ENCODE measurements at places on chromosomes 1 and 21.

GRCh38 chr1:226973898-226974543 is 33.9 kb downstream of the COQ8A start:
- no peak for DNase-seq

DNA sequence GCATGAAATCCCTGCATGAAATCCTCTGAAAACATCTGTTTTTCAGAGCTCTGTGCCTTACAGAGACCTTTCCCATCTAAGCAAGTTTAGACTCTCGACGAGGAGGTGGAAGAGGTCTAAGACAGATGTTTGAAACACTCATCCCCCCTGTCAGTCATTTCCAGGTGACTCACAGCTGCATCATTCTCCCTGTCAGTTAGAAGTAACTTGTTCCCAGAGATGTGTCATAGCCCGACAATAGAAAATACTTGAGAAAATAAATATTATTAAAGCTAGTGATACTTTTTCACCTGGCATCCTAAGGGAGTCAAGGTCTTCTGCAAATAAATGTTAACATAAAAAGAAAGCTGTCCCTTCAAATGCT is 41.6 kb upstream of the SEC16B start:
- no peak for DNase-seq

DNA sequence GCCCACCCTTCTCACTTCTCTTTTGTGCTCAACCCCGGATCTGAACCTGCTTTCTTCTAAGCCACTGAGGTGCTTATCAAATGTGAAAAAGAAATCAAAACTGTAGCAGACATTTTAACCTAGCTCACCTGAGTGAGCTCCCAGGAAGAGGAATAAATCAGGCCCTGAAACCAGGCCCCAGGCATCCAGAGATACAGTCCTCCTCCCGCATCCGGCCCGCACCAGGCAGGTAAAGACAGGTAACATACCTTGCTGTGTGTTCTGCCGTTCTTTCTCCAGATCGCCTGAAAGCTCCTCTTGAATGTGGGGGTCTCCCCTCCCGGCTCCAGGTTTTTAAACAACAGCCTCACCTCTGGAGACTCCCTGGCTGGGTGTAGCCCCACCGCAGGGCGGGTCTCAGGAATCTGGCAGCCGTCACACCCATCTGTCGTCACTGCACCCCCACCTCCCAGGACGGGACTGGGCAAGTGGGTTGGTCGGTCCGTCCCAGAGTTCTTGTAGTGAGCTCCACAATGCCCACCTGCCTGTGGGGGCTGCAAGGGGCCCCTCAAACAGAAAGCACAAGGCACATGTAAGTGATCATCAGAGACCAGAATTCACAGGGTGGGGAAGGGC is at the start of gene LAMB3:
Gene LAMB3, minus strand, starts transcription at position 305 of the 615 bp plus-strand sequence. CDS start 1,481 bp downstream, outside the sequence.
- no peak for DNase-seq

- no peak for DNase-seq
These were observed 4.1 kb upstream of the TRAF3IP3 start for GRCh38 chr1:209751627-209752231.

GRCh38 chr1:35486858-35487408 is 70.3 kb downstream of the KIAA0319L start:
- no peak for DNase-seq

DNA sequence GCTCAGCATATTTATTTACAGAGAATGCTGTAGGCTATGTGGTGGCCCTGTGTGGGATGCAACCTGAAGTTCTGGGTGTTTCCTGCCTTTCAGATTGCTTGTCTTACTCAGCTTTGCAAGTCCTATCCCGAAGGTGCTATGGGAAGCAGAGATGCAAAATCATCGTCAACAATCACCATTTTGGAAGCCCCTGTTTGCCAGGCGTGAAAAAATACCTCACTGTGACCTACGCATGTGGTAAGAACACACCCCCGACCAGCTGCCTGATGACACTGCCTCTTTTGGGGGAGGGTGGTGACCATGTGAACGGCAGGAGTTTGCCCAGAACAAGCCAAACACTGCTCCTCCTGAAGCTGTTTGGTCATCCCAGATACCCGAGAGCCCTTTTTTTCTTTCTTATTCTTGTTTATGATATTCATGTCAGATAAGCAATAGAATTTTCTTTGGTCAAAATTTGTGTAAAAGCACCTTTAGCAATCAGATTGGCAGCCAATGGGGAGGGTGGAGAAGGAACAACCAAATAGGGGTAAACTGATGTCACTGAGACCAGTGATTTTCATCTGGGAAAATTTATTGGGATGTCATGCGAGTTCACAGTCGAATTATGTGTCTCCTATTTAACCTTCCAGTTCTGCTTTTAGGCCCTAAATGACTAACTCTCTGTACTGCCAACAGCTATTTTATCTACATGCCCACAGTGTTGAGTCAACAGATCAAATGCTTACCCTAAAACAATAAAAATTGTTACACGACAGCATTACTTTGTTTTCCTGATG is 82.6 kb downstream of the EVA1C start:
- DNase-seq, result no peak

- DNase-seq, result no peak
These were observed 29.9 kb downstream of the STK40 start for GRCh38 chr1:36355811-36356210.

GRCh38 chr1:183817576-183818288 is 12.8 kb downstream of the RGL1 start:
- no peak for DNase-seq

GRCh38 chr1:160544647-160545046 is 21.6 kb upstream of the SLAMF6 start:
- no peak for DNase-seq

DNA sequence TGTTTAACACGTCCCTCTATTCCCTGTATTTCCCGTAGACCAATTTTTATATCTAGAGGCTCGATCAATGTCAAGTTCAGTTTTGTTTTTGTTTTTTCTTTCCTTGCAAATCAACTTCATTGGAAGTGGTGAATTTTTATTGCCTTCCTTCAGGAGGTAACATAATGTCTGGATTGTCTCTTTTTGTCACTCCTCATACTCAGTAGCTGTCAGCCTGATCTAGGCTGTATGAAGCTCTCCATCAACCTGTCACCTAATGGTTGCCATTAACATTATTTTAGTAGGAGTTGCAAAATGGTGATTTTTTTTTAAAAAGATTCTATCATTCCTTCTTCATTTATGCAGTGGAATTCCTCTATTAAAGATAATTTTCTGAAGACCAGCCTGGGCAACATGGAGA is 49.7 kb upstream of the KIF26B start:
- no peak for DNase-seq

DNA sequence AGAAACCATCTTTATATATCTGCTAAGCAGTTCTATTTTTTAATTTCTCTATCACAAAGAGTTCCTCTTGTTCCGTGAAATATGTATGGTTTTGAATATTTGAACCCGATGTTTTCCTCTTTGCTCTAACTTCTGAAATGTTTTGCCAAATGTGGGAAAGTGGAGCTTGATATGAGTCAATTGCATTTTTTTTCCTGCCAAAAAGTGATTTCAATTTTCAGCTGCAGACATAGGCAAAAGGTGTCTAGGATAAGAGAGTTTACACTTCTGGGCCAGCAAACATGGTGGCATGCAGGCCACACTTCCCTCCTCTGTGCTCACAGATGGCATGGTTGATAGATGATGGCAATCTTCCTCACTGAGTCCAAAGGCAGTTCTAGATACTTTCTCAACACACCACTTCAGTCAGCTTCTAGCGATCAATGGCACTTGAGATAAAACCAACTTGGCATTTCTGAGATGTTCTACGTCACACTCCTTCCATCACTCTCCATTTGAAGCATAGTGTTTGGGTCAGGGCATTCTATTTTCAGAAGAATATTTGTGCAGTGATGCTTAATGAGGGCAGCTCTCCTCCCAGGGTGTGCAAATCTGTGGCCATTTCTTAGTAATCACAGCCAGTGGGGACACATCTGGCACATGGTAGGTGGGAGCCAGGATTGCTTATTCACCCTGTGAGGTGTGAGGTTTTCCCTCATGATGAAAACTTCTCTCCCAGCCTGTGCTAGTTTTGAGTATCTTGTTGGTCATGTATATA is 54.4 kb upstream of the SCAF4 start:
- DNase-seq, result no peak

- no peak for DNase-seq
These were observed 24.5 kb upstream of the DISC1 start for GRCh38 chr1:231601824-231602672.

DNA sequence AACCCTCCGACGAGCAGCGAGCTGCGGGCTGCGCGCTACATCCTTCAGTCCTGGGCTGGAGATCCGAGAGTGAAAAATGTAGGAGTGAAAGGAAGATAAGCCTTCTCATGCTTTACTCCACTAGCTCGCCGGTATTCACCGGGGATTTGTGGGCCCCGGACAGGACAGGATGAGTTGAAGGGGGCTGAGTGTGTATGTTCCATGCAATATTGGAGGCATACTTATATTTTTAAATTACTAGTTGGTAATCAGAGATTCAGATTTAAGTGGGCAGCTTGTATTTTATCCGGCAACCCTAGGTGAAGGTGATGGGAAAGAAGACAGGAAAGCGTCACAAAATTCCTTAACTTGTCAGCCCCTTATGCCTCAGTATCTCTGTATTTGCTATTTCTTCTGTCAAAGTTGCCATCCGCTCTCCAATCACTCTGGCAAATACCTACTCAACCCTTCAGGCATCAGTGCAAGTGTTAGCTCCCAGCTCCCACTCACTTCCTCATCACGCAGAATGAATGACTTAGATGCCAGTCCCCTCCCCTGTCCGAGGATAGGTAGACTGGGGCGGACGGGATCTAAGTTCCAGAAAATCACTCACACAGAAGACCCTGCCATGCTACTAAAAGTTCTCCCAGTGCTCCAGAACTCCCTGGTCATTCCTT is 503 bp upstream of the PIGM start:
- no peak for DNase-seq

- peak; percentile 56 for DNase-seq
These were observed 23.9 kb upstream of the KNCN start for GRCh38 chr1:46575300-46575699.

DNA sequence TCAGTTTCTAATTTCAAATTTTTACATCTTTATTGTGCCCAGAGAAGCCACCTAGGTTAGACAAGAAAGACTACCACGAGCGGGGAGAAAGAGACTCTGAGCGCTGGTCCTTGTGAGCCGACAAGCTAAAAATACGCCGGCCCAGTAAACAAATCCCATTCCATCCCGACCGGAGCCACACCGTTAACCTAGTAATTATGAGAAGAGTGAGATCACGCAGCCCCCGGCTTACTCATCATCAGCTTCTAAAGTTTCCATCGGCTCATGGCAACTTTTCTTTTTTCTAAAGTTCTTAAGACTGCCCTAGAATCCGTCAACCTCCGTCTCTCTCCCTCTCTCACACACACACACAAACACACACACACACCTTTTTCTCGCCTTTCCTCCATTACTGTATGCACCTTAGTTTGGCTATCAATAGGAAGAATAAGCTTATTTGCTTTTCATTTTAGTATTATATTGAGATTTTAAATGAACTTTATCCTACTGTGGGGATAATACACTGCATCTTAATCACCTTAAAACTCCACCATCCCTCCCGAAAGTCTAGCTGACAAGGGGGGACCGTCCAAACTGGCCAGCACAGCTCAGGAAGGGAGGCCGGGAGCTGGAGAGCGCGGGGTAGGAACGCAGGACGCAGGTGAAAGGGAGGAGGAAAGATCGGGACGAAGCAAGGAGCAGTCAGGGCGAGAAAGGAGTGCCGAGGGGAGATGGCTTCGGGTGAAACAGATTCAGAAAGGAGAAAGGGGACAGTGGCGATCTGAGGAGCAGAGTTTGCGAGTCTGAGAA is 728 bp downstream of the OTUD7B start:
- DNase-seq, result peak; percentile 82

- DNase-seq, result no peak
These were observed 246.4 kb upstream of the NR5A2 start for GRCh38 chr1:199780948-199781670.

DNA sequence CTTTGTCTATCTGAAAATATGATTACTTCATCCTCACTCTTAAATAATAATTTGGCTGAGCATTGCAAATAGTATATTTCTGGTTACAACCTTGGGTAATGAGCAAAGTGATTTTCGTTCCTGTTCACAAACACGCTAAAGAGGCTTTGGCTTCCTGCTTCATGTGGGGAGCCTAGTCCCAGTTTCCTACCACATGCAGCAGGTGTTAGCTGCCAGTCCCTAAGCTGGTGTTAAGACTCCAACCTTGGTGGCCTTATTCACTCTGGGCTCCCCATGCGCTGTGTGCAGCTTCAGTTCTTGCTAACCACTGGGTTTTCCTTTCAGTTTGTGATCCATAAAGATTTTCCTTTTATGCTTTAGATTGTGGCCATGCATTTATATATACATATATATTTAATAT is 56.7 kb upstream of the BARHL2 start:
- DNase-seq, result no peak

DNA sequence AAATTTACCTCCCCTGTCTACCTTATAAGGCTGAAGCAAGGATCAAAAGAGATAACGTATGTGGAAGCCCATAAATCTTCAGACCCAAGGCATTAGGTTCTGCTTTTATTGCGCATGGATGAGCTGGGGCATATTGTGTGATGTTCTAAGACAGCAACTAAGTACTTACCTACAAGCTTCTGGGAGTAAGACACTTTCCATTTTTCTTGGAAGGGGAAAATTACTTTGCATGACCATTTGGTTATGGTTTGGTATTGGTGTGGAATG is 21.1 kb downstream of the LMOD1 start:
- DNase-seq, result no peak

GRCh38 chr1:59557549-59557885 is 257.2 kb upstream of the HOOK1 start:
- DNase-seq, result no peak

DNA sequence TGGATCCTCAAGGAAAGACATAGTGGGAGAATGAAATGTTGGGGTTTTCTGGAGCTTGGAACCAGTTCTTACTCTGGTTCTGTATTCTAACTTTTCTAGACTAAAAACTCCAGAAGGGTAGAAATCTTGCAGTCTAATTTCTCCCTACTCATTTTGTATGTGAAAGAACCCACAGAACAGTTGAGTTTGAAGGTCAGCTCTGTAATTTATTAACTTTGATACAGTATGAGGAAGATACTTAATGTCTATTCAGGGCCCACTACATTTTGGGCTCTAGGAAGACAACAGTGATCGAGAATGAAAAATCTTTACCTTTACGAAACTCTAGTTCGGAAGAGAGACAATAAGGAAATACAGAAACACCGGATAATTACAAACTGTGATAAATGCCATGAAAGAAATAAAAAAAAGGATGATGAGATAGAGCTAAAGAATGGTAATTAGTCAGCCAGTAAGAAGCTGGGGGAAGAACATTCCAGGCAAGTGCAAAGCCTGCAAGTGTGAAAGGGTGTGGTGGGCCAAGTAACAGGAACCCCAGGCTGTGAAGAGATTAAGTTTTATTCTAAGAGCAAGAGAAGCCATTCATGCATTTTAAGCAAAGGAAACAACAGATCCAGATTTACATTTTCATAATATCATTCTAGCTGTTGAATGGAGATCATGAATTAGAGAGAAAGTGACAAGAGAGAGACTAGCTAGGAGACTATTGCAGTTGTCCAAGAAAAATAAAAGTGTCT is 159.9 kb upstream of the HMCN1 start:
- no peak for DNase-seq

DNA sequence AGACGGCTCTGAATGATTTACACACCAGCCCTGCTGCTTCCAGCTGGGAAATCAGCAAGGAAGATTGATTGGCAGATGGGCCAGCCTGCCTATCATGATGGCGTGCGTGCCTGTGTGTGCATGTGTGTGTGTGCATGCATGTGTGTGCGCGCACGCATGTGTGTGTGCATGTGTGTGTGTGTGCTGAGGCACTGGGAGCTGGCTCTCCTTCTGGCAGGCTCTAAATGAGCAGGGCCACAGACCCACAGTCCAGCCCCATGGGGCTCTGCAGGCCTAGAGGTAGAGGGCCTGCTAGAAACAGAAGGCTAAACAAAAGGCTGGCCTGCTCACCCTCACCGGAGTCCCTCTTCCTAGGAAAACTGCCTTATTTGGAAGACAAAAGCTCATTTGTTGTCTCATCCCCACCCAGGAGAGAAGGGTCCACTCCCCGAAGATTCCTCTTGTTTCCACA is 6.0 kb downstream of the KLHDC8A start:
- peak; percentile 25 for DNase-seq
